Left lung (tissue), 14 donors: ENCODE measurements at places on chromosomes 12 and 14. TPM values are rescaled to one million over a fixed set of nuclear protein-coding genes. Genes with fewer than 3 reads are reported as not detected.
A peak's percentile ranks its signal among the peaks of the same experiment; 100 is the strongest.

NUP107 gene
- total RNA-seq, result 28.3 TPM

OR4N5 gene
- not detected for total RNA-seq

- peak; percentile 84 for DNase-seq
Measured at GRCh38 chr12:123388177-123388950, 4.4 kb downstream of the KMT5A start.

DNA sequence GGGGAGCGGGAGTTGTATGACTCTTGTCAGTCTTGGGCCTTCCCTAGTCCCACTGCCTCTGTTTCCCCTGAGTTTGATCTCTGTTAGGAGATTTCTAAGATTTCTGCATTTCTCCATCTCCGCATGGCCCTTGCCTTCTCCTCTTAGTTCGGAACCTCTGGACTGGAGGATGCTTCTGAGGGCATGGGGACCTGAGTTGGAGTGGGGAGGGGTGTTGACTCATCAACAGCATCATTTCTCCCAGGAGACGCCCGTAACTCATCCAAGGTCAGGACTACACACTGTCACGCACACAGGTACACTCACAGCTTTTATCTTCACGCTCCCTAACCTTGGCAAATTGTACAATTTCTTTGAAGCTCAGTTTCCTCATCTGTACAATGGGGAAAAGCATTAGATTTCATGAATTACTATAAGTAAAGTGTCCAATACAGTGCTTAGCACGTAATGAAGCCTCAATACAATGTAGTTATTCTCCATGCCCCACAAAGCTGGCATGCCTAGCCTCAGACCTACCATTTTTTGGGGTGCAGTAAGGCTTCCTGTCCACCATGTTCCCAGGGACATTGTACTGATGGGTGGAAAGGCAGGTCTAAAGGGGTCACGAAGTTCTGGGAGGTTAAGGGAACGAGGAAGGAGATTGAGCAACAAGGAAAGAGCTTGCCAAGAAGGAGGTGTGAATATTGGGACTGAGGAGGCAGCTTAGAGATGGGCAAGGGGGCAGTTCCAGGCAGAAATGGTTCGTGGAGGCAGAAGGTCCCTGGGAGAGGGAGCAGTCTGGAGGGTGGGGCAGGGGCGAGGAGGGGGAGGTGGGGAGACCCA, 600 bp upstream of the LAG3 start:
- DNase-seq, result no peak

- no peak for DNase-seq
Measured at GRCh38 chr12:21451529-21451928, 14.1 kb downstream of the PYROXD1 start.

GRCh38 chr12:111971800-111972199, 41.2 kb downstream of the TMEM116 start:
- no peak for DNase-seq

DNA sequence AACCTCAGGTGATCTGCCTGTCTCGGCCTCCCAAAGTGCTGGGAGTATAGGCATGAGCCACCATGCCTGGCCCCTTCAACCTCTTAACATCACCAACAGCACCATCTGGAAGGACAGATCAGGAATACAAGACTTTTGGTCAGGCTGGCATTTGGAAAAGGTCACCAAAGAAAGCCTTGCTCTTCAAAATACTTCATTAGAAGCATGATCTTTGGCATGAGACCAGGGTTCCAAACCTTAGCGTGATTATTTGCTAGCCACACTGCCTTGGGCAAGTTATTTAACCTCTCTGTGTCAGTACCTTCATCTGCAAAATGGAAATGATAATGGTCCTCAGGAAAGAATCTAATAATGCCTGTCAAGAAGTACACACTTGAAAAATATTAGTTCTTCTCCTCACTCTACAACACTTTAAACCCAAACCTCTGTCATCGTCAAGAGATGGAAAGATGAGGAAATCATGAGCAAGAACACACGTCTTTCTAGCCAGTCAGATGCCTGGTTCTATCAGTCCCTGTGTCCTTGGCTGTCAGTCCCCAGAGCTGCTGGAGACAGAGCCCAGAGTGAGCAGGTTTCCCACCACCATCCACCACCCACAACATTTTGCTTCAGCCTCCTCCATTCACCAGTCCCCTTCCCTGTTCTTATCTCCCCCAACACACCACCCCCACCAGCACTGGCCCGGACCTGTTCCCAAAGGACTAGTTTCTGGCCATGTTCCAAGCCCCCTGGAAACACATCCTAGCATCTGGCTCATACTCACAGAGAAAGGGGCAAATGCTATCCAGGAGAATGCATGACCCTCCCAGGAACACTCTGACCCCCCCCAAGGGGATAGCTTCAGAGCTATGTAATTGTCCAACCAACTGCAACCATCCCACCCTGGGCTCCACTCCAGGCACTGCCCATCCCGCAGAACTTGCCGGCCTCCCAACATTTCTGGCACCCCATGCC, 2.0 kb downstream of the ADCY6 start:
- no peak for DNase-seq

GRCh38 chr14:99732436-99733210, 48.5 kb downstream of the CYP46A1 start:
- no peak for DNase-seq
